Osteocyte (in vitro differentiated cells): ENCODE measurements at places on chromosomes 16 and 17. TPM values are rescaled to one million over a fixed set of nuclear protein-coding genes. Genes with fewer than 3 reads are reported as not detected.

ITGA2B gene
- total RNA-seq, result 0.81 and 0.86 TPM in 2 replicates

CD2BP2 gene
- 65.1 and 67.4 TPM in 2 replicates for total RNA-seq

DNA sequence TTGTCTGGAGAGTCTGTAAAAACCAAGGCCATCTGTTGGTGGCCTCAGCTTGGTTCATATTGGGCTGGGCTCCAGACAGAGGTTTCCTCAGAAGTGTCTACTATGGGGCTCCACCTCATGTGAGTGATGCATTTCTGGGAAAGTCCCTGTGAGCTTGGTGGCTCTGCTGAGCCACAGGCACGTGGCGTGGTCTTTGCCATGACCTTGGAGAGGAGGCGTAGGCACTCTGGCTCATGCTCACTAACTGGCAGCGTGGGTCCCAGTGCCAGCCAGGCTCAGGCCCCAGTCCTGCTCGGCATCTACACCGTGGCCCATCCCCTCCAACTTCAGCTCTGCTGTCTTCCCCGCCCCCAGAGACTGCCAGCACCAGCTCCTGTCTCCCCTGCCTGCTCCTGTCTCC is 10.7 kb upstream of the SMTNL2 start:
- no peak overlapping the region for H3K4me3 ChIP-seq
- no peak for DNase-seq
- peaks cover 12% of the 10 kb centered on the region for H3K4me1 ChIP-seq
- no peak overlapping the region for H3K27ac ChIP-seq

- H3K27me3 ChIP-seq, result no peaks in the 10 kb centered on the region
- no peak for DNase-seq
- H3K4me3 ChIP-seq, result no peak overlapping the region
These were observed 6.7 kb downstream of the ARL16 start for GRCh38 chr17:81676906-81677305.

DNA sequence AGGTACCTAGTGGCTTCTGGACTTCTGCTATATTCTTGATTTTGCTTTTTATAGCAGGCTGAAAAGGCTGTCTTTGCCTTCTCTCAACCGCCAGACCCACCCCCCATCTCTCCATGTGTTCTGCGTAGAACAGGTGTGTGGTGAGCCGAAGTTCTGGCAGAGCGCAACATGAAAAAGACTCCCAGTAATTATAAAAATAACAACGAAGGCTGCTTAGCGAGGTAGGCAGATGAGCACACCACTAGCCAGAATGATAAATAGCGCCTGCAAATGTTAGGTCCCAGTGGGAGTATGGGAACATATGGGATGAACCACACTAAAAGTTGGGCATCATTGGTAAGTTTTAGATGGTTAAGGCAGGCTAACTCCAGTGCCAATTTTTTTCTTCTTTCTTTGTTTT is 14.0 kb upstream of the RBFOX1 start:
- no peak for DNase-seq
- H3K27me3 ChIP-seq, result no peaks in the 10 kb centered on the region
- H3K4me1 ChIP-seq, result no peaks in the 10 kb centered on the region
- no peak overlapping the region for H3K27ac ChIP-seq
- H3K36me3 ChIP-seq, result no peaks in the 10 kb centered on the region

DNA sequence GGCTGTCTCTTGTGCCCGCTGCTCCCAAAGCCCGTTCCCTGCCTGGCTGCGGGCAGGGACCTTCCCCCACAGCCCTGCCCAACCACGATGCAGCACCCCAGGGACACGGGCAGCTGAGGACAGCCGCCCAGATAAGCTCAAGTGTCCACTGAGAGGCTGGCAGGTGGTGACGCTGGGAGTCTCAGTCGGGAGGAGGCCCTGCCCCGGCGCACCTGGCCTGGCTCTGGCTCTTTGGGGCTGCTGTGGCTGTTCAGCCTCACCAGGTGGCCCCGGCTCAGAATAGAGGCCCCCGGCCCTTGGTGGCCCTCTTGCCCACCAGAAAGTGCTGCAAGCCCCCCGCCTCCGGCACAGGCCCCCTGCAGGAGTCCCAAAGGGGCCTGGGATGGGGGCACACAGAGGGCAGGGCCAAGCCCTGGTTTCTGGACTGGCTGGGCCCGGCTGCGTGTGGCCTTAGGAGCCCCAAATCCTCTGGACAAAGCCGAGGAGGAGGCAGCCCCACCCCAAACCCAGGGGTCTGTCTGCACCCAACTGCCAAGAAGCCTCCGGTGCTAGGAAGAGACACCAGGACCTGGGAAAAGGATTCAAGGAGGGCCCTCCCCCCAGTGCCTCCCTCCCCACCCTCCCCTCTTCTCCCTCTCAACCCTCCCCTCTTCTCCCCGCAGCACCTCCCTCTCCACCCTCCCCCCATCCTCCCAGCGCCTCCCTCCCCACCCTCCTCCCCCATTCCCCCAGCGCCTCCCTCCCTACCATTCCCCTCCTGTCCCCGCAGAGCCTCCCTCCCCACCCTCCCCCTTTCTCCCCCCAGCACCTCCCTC is 5.3 kb downstream of the NTHL1 start:
- peaks cover 1% of the 10 kb centered on the region for H3K36me3 ChIP-seq
- peaks cover 64% of the 10 kb centered on the region for H3K4me1 ChIP-seq
- H3K27ac ChIP-seq, result no peak overlapping the region

DNA sequence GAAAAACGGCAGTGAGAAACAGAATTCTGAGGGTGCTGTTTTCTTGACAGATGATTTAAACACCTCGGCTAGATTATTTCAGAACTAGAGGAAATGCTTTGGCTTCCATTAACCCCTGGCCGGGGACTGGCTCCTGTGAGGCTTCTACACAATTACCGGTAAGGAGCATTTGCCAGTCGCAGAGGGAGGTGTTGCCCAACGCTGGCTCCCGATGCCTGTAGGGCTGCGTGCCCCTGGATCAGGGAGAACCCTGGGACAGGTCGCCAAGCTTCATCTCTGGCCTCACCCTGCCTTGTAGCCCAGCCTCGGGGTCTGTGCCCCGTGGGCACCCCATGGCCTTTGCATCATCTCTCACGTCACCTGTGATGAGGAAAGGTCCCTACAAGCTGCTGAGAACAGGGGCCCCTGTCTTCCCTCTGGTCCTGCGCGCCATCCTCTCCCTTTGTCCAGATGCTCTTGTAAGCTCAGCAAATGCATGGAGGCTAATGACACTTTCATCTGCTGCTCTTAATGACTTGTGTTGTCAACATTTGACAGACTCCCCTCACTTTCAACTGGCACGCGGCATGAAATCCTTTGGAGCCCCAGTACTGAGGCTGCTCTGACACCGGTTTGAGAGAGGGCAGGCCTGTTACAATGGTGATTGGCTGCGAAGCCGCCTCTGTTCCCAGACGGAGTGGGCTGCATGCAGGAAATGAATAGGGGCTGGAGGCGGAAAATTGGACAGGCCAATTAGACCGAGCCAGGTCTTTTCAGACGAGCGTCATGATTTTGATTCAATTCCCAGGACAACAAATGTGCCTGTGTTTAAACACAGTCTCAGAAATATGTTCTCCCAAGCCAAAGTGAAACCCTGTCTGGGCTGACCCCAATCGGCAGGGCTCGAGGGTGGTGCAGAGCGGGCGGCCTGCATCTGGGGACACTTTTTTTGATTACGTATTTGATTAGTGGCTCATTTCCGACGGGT is 85.5 kb upstream of the DOC2B start:
- no peak overlapping the region for H3K4me3 ChIP-seq
- peaks cover 12% of the 10 kb centered on the region for H3K27me3 ChIP-seq
- H3K36me3 ChIP-seq, result no peaks in the 10 kb centered on the region
- no peak overlapping the region for H3K27ac ChIP-seq

- no peaks in the 10 kb centered on the region for H3K36me3 ChIP-seq
- no peaks in the 10 kb centered on the region for H3K27me3 ChIP-seq
These were observed 105.5 kb upstream of the AXIN2 start for GRCh38 chr17:65666876-65667321.

DNA sequence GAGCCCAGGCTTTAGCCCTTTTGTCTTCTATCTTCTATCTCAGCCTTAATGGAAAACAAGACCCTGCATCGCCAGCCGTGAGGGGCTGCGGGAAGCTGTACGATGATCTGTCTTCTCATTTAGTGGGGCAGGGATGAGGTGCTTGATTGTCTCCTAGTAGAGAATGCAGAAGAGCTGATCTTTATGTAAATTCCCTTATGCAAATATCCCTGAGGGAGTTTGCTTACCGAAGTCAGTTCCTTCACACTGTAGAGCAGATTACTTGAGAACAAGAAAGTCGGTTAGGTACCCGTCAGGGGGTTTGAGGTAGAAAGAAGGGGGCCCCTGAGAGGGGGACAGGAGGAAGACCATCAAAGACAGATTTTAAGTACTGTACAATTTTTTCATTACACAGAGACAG is 66.2 kb downstream of the IRF8 start:
- H3K27me3 ChIP-seq, result peaks cover 36% of the 10 kb centered on the region
- peaks cover 15% of the 10 kb centered on the region for H3K4me1 ChIP-seq
- no peak overlapping the region for H3K27ac ChIP-seq
- H3K36me3 ChIP-seq, result no peaks in the 10 kb centered on the region
- DNase-seq, result no peak

DNA sequence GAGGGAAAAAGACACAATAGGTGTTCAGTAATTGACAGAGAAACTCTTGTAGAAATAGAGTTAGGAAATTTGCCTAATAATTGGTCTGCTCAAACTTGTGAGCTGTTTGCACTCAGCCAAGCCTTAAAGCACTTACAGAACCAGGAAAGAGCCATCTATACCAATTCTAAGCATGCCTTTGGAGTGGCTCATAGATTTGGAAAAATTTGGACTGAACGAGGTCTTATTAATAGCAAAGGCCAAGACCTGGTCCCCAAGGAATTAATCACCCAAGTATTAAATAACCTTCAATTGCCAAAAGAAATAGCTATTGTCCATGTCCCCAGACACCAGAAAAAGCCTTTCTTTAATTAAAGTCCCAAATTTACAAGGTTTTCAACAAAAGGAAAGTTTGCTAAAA is 90.3 kb downstream of the EMP2 start:
- peaks cover 3% of the 10 kb centered on the region for H3K27me3 ChIP-seq
- no peak overlapping the region for H3K27ac ChIP-seq
- no peak for DNase-seq
- H3K4me1 ChIP-seq, result no peaks in the 10 kb centered on the region
- H3K4me3 ChIP-seq, result no peak overlapping the region

GRCh38 chr17:47470836-47471235 is 60.1 kb upstream of the NPEPPS start:
- no peak overlapping the region for H3K27ac ChIP-seq
- H3K36me3 ChIP-seq, result peaks cover 7% of the 10 kb centered on the region
- no peaks in the 10 kb centered on the region for H3K27me3 ChIP-seq
- no peak for DNase-seq
- H3K4me3 ChIP-seq, result no peak overlapping the region

GRCh38 chr16:10770907-10771306 is 27.3 kb downstream of the NUBP1 start:
- no peak overlapping the region for H3K27ac ChIP-seq
- no peaks in the 10 kb centered on the region for H3K36me3 ChIP-seq
- no peaks in the 10 kb centered on the region for H3K27me3 ChIP-seq
- no peak overlapping the region for H3K4me3 ChIP-seq
- DNase-seq, result no peak
